ENCODE measurements at places on chromosomes 13 and 19.

DNA sequence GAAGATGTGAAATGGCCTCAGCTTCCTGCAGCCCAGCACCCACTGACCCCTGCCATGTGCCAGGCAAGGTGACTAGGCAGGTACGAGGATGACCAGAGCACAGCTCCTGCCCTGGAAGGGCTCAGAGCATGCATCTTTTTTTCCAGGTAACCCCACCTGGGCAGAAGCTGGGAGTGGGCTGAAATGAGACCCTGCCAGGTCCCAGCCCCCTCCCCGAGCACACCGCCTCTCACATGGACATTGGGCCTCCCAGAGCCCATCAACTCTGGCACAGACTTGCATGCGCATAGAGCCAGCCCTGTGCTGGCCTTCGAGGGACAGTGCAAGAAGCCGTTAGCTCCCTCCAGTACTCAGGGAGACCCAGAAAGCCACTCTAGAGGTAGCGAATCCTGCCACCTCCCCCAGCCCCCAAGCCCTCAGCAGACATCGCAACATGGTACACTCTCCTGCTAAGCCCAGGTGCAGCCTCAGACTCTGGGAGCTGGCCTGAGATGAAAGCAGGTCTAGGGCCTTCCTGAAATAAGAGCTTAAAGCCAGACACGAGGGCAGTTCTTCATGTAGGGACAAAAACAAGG lies 8.9 kb upstream of the VSTM2B start:
- DNase-seq, result no peak

- DNase-seq, result no peak
Observed at GRCh38 chr13:22091971-22092300, 421.1 kb downstream of the FGF9 start.

DNA sequence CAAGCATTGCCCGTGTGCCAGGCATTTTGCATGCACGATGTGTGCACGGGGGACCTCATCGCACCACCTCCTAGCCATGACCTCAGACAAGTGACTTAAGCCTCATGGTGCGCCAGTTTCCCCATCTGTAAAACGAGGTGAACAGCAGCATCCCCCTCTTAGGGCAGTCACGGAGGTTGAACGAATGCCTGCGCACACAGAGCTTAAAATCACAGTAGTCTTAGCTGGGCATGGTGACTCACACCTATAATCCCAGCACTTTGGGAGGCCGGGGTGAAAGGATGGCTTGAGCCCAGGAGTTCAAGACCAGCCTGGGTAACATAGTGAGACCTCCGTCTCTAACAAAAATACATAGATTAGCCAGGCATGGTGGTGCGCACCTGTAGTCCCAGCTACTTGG lies 48.6 kb downstream of the PIN1 start:
- no peak for DNase-seq

DNA sequence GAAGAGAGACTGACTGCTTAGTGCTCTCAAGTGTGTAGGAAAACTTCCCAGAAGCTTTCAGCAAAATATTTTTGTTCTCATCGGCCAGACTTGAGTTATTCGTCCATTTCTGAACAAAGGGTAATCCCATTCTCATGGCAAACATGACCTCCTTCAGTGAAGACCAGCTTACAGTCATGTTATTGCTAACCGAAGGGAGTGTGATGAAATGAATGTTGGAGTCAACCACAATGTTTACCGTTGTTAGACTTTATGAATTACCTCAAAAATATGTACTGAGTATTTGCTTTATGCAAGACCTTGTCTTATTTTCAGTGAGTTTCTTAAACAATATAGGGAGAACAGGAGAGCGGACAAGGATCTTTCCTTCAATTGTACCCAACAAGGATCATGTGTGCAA lies 228.6 kb downstream of the LMO7 start:
- DNase-seq, result no peak

DNA sequence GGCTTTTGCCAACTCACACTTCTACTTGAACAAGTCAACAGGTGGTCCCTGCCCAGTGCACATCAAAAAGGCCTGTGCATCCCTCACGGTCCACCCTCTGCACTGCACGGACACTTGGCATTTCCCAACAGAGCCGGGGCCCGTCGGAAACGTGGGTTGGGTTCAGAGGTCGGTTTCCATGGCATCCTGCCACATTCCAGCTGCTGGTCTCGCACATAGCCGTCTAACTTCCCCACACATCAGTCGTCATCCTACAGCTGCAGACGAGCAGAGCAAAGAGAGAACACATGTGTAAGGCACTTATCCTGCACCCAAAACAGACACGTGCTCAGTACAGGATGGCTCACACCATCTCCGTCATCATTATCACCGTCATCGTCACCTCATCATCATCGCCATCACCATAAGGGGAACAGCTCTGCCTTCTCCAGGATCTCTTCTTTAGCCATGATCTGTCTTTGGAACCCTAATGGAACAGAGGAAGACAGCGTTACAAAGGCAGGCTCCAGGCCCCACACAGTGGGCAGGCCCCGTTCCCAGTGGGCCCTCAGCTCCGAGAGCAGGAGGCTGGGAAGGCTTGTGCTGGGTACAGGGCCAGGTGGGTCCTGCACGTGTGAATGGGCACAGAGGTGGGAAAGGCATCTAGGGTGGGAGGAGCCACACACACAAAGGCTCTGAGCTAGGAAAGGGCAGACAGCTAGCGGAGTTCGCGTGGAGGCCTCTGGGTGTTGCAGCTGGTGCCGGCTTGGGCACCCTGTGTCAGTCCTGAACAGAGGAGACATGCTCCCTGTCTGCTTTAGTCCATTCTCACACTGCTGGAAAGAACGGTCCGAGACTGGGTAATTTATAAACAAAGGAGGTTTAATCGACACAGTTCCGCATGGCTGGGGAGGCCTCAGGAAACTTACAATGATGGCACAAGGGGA lies 170.8 kb upstream of the SOX1 start:
- DNase-seq, result no peak

DNA sequence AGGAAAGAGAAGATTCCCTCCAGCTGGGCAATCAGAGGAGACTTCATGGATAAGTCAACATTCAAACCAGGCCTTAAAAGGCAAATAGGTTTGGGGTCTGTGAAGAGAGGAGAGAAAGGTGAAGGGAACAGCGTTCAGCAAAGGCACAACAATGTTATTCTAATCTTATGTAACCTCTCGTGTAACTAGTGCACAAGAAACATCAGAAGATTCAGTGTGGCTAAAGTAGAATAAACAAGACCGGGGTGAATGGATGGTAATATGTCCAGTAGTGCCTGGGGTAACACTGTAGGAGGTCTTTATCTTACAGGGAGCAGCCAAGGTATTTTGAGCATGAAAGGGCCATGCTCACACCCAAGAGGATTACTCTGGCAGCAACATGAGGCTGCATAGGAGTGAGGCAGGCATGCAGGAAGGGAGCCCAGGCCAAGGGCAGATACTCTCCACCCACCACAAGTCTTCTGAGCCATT lies 24.1 kb downstream of the LHFPL6 start:
- no peak for DNase-seq

DNA sequence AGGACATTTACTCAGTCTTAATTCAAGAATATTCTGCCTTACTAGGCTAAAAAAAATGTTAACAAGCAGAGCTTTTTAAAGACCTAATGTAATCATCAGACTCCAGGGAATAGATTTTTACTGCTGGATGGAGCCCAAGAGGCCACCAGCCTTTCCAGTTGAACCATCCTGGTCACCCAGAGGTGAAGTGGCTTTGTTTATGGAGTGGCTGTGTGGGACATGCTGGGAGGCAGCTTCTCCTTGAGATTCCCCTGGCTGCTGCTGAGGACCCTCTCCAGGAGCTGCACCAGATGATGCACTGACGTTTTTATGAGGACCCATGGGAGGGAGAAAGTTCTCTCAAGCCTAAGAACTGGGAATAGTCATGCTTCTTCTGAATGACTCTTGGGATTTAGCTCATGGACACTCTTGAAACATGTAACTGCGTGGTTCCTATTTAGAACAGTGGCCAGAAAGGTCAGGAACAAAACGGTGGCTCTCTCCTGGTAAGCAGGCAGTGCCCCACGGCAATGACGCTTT lies 205.9 kb upstream of the MIR17HG start:
- no peak for DNase-seq

GRCh38 chr13:33450956-33451709 lies 165.6 kb upstream of the STARD13 start:
- DNase-seq, result no peak

DNA sequence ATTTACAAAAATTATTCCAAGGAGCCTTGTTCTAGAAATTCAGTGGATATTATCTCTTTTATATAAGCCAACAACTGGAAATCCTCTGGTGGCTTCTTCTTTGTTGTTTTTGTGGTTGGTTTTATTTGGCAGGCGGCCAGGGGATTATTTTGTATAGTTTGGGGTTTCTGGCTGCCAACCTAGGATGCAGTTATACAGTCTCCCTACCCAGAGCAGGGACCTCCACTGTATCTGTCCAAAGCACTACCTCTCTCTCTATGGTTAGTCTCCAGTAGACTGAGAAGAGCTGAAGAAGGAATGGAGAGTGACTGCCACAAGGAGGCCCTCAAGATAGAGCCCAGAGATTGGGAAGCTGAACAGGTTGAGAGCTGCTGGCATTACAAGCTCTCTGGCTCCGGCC lies 80.2 kb downstream of the ZAR1L start:
- DNase-seq, result no peak

DNA sequence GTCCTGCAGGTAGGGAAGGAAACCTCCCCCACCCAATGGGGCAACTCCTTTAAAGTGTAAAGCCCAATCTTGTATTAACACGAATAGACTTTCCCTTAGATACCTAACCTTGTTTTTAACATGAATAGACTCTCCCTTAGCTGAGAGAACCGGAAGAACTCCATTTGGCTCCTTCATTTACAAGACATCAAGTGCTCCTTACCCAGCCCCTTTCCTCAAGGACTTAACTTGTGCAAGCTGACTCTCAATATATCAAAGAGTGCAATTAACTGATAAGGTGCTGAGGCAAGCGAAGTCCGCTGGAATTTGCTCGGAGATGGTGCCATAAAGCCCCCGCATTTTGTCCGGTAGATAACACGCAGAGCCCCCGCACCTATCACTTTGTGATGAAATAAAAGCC lies 9.9 kb upstream of the ZNF90 start:
- DNase-seq, result no peak

- no peak for DNase-seq
Observed at GRCh38 chr19:52691215-52691610, 43.6 kb downstream of the ZNF611 start.

DNA sequence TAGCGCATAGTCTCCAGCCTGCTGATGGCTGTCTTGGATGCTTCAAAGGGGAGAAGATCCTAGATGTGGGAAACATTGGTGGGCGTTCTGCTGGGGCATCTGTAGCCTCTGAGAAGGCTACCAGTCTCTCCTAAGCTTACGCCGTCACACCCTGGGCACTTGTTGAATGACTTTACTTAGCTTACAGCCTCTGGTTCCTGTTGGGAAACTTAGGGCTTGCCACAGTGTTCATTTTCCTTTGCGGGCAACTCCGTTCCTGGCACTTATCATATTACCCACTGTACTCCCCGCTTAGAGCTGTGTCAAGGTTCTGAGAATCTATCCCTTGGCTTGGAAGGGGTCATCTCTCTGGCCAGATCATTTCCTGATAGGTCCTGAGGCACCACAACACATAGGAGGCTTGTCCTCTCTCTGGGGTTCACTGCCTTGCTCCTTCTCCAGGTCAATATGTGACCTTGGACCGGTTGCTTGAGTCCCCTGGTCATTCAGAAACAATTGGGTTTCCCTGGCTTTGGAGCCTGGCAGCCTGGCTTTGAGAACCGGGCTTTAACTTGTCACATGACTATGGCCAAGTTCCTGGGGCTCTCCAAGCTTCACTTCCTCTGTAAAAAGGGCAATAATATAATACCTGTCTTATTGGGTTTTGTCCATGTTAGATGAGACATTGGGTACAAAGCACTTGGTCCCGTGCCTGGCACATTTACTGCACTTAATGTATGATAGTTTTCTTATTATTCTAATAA lies 20.5 kb upstream of the ALOX5AP start:
- no peak for DNase-seq

GRCh38 chr19:11141937-11142527 lies 13.6 kb downstream of the SPC24 start:
- DNase-seq, result no peak

DNA sequence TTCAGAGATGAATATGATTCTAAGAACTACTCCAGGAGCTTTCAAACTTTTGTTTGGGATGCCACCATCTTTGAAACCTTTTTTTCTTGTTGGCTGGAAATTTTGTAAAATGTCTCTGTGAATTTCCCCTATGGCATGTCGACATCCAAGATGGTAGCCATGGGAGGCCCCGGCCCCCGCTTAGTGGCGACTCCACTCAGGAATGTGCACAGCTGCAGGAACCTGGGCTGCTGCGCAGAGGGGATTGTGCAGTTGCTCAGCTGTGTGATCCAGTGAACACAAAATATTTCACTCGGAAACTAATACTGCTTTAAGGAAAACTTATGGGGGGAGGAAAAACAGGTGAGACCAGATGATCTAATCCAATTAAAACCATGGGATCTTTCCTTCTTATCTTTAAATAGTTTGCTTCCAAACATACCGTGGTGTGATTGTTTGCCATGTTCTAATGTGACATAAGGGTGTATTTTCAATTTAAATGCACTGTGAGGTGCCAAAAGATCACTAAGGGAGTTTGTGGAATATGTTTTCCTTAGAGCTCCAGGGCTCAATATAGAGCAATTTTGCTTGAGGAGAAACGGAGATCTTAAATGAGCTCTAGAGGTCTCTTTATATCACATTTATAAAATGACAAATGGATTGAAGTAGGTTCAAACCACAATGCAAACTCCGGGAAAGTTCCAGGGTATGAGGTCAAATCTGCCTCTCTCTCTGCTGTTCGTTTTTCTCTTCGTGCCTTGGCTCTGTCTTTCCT lies 497.7 kb downstream of the FGF9 start:
- no peak for DNase-seq

DNA sequence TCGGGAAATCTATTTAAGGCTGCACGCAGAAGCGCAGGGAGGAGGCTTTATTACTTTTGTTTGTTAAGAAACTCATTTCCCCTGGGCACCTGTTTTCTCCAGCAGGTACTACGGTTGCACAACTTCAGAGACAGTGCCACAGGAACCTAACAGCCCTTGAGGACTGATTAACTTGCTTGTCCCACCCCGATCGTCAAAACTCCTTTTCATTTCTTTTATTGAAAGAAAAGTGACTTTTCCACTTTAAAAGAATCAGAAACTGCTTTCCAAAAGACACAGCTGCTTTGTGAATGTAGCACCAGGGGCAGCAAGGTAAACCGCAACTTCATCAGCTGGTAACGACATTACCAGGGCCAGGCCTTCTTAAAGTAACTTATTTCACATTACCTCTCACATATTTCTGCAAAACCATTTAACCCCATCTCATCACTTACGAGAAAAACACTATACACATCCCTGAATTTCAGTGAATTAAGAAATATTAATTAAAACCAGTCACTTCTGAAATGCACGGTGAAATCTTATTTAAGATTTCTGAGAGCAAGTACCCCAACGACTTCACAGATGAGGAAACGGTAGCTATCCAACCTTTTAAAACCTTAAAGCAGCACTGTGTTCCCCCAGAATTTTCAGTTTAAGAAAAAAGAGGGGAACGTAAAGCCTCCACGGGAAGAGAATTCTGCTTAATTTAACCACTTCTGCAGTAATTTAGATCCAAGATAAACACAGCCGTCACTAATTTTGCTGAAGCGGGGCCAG lies 1.4 kb downstream of the ANKRD10 start:
- peak; percentile 33 for DNase-seq
